ENCODE measurements at places on chromosomes 3 and 15.

- peak; percentile 38 for DNase-seq
Observed at GRCh38 chr3:170154569-170155143, 26.9 kb downstream of the PHC3 start.

GRCh38 chr3:71317749-71318457 lies 265.6 kb downstream of the FOXP1 start:
- no peak for DNase-seq

- DNase-seq, result peak; percentile 53
Observed at GRCh38 chr3:142180761-142181362, 31.5 kb upstream of the TFDP2 start.

- DNase-seq, result no peak
Observed at GRCh38 chr3:159001711-159002110, 199.9 kb downstream of the MFSD1 start.

GRCh38 chr15:67820122-67820991 lies 5.0 kb upstream of the SKOR1 start:
- no peak for DNase-seq

DNA sequence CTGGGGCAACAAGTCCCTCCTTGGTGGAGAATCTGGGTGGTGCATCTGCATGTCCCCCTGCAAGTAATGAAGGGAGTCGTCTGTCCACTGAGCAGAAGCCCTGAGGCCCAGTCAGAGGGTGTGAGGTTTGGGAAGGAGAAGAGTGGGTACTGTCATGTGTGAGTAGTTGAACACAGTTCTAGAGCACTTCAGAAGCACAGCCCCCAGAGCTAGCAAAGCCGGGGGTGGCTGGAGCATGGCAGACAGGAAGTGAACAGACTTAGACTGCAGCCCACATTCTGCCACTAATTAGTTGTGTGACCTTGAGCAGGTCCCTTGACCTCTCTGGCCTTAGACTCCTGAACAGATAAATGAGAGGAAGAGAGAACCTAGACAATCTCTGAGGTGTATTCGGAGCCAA lies 207.6 kb downstream of the UACA start:
- no peak for DNase-seq

- DNase-seq, result no peak
Observed at GRCh38 chr3:169246158-169246557, 417.4 kb downstream of the MECOM start.

GRCh38 chr3:4224331-4224730 lies 78.8 kb upstream of the SETMAR start:
- DNase-seq, result no peak

DNA sequence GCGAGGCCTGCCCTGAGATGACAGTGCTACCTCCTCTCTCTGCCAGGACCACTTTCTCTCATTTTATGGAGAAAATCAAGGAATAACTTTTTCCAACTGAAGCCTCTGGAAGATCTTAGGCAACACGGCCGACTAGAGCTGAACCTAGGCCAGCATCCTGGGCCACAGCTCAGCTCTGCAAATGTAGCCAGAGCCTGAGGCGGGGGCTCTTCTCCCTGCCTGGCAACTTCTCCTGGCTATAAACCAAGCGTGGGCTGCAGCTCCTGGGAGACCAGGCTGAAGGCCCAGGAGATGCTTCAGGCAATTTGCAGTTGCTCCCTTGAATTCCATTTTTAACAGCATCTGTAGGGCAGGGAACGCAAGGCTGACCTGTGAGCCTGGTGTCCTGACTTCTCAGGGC lies 74.9 kb downstream of the CEMIP start:
- no peak for DNase-seq

DNA sequence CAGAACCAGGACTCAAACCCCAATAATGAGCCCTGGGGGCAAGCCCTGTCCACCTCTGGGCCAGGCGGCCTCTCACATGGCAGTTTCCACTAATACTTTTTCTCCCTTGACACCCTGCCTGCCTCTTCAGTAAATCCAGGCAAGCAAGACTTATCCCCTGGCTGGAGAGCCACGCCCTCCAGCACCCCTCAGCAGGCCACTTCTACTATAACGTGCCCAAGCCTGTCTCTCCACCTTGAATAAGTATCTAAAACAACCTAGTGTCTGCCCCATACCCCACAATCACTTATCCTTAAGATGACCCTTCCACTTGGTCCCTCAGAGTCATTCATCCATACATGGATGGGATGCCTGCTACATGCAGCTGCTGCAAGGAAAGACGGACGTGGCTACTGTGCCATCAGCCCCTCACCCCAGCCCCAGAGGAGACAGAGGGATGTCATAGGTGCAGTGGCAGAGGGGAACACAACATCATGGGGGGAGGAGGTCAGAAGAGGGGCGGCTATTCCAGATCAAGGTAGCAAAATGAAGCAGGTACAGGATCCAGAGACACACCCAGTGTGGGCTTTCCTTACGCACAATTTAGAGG lies 63.4 kb downstream of the LRIG1 start:
- no peak for DNase-seq

All from natural killer cell (primary cell).